ENCODE measurements at places on chromosomes 3 and 15.

- no peak for DNase-seq
These were observed 369.5 kb downstream of the CNTN6 start for GRCh38 chr3:1462371-1462770.

DNA sequence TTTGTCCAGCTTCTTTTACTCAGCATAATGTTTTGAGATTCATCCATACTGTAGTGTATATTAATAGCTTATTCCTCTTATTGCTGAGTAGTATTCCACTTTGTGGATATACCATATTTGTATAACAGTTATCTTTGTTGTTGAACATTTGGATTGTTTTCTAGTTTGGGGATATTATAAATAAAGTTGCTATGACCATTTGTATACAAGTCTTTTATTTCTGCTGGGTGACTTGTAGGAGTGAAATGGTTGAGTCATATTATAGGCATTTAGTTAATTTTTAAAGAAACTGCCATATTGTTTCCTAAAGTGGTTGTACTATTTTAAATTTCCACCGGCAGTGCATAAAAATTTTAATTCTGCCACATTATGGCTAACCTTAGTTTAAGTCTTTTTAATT, 53.4 kb downstream of the RPL39L start:
- DNase-seq: no peak

DNA sequence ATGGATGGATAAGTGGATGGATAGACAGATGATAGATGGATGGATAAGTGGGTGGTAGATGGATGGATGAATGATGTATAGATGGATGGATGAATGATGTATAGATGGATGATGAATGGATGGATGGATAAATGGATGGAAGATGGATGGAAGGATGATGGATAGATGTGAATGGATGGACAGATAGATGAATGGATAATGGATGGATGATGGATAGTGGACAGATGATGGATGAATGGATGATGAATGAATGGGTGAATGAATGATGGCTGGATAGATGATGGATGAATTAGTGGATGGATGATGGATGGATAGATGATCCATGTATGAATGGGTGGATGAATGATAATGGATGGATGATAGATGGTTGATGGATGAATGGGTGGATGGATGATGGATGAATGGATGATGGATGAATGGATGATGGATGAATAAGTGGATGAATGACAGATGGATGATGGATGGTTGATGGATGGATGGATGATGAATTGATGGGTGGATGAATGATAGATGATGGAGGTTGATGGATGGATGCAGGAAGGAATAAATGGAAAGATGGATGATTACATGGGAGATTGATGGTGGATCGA, 69.3 kb downstream of the ITGA11 start:
- DNase-seq: no peak

DNA sequence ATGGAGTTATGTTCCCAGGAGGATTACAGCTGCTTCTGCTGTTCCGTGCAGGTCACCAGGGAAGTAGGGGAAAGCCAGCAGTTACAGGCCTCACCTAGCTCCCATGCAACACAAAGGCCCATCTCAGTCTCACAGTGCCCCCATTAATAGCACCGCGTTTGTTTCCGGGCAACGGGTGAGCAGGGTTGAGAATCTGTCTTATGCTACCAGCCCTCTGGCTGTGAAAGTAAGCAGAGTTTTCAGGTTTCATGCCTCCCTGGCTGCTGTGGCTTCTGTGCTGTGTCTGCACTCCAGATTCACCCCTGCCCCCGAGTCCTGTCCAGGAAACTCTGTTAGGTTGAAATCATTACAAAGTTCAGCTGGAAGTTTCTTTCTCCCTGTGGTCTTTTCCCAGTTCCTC, 254.4 kb upstream of the GPR149 start:
- DNase-seq: no peak

- DNase-seq: no peak
These were observed 292.4 kb upstream of the SGO1 start for GRCh38 chr3:20478436-20478835.

GRCh38 chr3:10283638-10284037, 9.1 kb downstream of the GHRL start:
- DNase-seq: peak; percentile 68

DNA sequence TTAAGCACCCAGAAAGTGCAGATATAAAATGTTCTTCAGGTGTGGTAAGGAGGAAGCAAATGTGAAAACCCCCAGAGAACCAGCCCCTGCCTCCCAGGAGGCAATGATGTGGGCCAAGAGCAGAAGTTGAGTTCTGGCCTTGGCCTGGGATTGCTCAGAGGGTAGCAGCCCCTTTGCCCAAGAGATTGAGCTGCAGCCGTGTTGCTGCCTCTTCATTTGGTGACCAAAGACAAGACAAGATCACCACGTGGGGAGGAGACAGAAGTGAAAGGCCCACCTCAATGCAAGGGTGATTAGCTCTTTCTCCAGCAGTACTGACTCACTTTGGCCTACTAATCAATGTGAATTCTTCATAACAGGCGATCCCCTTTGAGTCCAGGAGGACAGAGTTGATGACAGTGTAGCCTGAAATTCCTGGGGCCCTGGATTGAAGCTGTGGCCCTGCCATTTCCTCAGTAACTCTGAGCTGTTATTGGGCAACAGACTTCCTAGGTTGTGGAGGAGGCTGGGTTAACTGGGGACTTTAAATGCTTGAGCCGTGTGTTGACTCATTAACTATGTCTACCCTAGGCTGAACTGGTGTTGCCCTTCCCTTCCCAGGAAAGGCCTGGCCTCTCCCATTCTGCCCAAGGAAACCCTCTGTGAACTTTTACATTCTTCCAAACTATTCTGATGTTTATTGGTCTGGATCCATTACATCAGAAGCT, 86.5 kb downstream of the ST6GAL1 start:
- no peak for DNase-seq

DNA sequence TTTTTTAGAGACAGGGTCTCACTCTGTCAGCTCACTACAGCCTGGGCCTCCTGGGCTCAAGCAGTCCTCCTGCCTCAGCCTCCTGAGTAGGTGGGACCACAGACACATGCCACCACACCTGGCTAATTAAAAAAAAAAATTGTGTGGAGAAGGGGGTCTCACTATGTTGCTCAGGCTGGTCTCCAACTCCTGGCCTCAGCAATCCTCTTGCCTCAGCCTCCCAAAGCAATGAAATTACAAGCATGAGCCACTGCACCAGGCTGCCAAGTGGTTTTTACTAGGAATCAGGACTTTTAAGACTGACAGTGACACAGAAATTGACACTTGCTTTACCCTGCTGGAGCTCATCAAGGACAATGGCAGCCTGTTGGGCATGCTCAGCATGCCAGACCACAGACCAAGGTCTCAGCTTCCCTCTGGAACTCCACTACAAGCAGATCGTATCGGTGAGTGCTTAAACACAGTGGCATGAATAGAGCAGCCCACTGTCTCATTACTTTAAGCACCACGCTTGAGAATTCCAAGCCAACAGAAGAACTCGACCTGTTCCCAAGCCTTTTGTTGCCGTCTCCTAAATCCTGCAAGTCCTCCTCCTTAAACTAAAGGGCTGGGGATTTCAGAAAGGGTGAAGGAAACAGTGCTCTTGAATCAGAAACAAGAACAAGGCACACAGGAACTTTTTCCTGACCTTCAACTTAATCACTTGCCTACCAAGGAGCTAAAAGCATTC, 41.4 kb downstream of the EOMES start:
- no peak for DNase-seq

DNA sequence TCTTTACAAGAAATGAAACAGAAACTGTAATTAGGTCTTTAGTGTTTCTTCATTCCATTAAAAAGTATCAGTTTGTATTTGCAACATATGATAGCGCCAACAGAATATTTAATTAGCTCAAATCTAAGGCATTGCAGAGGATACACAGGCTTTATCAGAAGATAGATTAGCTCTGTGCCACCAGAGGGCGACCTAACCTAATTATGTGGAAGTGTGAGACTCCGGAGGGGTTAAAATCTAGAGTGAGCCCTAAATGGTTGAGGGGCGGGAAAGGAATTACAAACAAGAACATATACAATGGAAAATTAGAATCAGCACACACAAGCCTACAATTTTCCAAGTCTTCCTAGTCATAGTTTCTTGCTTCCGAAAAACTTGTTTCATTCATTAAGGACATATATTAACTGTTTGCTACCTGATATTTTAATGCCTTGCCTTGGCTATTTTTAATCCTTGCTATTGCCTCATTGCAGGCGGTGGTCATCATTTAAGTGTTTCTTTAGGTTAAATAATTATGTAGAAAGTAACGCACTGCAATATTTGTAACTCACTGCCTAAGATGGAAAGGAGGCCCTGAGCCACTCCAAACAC, 18.0 kb upstream of the RYR3 start:
- DNase-seq: peak; percentile 19

DNA sequence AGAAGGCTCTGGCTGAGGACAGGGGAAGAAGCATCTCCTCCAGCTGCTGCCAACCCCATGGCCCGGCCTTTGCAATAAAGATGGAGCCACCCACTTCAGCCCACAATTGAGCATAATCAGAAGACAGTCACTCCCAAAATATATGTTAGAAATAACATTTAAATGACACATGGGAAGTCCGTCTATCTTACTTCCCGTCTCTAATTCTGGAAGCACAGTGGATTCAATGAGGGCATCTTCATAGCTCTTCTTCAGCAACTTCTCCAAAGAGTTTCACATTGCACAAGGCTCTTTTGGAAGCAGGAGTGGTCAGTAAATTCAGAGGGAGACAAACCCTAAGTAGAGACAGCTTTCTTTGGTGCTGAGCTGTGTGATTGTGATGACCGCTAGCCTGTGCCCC, 67.0 kb upstream of the SEC61A1 start:
- no peak for DNase-seq

- DNase-seq: no peak
These were observed 6.0 kb downstream of the RAB27A start for GRCh38 chr15:55283379-55284147.

DNA sequence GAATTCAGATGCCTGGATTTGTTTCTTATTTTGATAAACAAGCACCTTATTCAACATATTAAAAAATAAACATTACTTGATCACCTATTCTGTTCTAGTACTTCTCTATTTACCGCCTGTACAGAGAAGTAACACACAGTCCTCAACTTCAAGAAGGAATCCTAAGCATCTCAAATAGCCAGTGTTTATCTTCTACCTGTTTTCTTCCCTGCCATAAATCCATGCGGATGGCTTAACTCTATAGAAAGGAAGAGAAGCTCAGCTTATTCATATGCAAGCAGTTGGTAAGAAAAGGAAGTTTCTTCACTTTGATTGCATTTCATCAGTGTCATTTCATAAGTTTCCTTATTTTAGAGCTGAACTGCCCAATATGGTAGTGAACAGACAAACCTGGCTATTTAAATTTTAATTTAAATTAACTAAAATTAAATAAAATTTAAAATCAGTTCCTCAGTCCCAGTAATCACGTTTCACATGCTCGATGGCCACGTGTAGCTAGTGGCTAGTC, 210.0 kb upstream of the PEX5L start:
- DNase-seq: no peak
